NCI-H69 (cell line): ENCODE measurements at places on chromosomes 1 and 21.
A peak's percentile ranks its signal among the peaks of the same experiment; 100 is the strongest.

- DNase-seq = peak; percentile 57
Observed at GRCh38 chr1:54487571-54488050, 60.4 kb upstream of the ACOT11 start.

GRCh38 chr1:12447849-12448312, 170.1 kb downstream of the DHRS3 start:
- peak; percentile 35 for DNase-seq

GRCh38 chr1:41371630-41372599, 10.7 kb downstream of the FOXO6 start:
- DNase-seq = peak; percentile 97

- peak; percentile 78 for DNase-seq
Observed at GRCh38 chr1:150009604-150010392, 728 bp downstream of the OTUD7B start.

DNA sequence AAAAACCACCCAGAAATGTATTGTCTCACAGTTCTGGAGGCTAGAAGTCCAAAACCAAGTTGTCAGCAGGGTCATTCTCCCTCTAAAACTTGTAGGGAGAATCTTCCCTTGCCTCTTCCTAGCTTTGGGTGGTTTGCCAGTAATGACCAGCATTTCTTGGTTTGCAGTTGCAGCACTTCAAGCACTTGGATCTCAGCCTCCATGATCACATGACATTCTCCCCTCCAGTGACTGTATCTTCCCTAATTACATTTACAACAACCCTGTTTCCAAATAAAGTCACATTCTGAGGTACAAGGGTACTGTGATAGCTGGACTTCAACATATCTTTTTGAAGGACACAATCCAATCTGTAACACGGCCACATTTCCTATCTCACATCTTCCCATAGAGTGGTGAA, 37.2 kb downstream of the EVI5 start:
- DNase-seq = no peak

GRCh38 chr1:48644905-48645605, 131.6 kb downstream of the BEND5 start:
- peak; percentile 96 for DNase-seq

- no peak for DNase-seq
Observed at GRCh38 chr1:35180776-35181374, 12.1 kb downstream of the SFPQ start.

GRCh38 chr1:10948463-10948775, 64.0 kb upstream of the TARDBP start:
- peak; percentile 69 for DNase-seq

DNA sequence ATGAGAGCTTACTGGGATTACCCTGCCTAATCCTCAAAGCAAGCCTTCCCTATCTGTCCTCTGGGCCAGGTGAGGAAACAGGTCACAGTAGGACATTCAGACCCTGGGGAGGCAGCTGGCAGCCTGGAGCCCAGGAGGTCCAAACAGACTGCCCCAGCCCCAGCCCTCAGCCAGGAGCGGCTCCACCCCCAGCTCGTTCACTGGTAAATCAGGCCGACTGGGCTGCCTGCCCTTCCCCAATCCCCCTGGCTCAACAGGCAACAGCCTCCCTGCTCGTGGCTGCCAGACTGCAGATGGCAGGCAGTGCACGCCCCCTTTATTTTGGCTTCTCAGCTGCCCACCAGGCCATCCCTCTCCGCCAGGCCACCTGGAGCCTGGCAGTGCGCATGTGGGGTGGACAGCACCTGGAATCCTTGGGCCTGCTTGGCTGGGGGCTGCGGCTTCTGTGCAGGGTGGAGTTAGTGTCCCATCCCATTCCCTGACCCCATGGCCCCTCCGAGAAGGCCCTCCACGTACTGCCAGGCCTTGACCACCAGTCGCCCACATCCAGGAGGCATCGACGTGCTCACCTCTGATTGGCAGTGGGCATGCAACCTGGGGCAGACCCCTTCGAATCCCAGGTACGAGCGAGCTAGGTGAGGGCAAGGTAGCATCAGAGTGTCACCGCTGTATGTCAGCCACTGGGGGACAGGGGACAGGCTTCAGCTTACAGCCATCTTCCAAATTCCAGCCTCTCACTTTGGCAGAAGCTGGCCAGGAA, 11.2 kb upstream of the ZNF670 start:
- peak; percentile 37 for DNase-seq

GRCh38 chr1:200107004-200107470, 79.5 kb downstream of the NR5A2 start:
- peak; percentile 88 for DNase-seq

GRCh38 chr1:5996641-5997270, 4.5 kb upstream of the NPHP4 start:
- no peak for DNase-seq

DNA sequence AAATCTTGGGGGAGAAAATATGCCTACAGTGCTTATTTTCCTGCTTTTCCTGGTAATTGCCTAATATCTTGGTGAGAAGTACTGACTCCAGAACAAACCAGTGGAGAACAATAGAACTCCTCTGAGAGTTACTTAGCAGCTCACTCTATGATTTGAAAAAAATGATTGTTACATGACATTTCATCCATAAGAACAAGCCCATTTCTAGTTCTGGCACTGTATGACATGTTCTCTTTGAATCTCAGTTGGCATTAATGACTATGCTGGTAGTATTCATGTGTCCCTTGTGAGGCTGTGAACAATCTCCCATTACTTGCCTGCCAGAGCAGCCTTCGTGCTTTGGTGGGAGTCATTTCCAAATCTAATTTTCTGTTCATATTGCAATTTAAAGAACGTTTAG, 58.0 kb downstream of the CLIC4 start:
- no peak for DNase-seq

GRCh38 chr1:47562799-47563198, 125.0 kb downstream of the FOXD2 start:
- DNase-seq = peak; percentile 36

- DNase-seq = no peak
Observed at GRCh38 chr1:191368891-191369654, 789.2 kb upstream of the RGS18 start.

DNA sequence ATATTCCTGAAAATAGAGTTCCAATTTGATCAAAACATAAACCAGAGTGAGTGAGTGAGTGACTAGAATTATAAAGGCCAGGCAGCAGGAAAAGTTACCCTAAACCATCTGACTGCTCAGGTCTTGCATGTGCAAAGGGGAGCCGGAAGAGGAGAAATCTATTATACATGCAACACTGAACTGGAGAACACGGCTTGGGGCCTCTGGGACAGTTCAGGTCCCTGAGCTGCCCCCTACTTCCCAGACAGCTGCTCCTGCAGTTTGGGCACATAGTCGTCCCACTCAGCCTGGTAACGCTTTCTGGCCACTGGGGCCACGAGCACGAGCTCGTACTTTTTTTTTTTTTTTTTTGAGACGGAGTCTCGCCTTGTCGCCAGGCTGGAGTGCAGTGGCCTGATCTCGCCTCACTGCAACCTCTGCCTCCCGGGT, 40.1 kb downstream of the PTPRC start:
- DNase-seq = no peak

DNA sequence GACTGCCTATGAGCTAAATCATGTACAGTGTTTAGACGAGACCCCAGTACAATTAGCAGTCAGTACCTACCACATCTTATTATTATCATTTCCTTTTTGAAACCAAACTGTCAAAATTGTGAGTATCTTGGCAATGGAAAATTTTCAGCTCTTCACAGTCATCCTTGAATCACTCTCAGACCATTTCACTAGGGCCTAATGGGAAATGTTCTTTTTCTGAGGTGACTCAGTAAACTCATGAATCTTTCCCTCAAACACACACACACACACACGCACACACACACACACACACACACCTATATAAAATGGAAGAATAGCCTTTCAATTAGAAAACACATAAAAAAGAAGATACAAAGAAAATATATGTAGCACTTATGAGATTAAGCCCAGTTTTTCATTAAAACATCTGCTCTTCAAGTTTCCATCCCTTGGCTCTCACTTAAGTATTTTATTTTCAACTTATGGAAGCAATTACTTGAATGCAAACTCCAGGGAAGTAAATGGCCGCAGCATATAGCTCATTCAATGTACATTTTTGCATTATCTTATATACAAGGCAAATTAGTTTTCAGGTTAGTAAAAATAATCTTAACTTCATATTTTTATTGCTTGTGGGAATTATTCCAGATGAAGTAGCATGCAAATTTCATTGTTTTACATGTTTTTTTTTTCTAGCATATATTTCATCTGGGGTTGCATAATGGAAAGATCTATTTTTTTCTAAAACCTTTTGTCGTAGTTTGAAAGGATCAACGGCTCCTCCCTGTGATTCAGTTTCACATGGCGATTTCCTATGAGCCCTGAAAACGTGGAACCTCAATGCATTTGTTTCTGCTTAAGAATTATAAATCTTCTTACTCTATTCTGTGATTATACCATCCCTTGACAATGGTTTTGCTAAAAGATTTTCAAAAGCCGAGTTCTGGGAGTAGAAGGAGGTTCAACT, 46.3 kb upstream of the TMPRSS15 start:
- peak; percentile 33 for DNase-seq

DNA sequence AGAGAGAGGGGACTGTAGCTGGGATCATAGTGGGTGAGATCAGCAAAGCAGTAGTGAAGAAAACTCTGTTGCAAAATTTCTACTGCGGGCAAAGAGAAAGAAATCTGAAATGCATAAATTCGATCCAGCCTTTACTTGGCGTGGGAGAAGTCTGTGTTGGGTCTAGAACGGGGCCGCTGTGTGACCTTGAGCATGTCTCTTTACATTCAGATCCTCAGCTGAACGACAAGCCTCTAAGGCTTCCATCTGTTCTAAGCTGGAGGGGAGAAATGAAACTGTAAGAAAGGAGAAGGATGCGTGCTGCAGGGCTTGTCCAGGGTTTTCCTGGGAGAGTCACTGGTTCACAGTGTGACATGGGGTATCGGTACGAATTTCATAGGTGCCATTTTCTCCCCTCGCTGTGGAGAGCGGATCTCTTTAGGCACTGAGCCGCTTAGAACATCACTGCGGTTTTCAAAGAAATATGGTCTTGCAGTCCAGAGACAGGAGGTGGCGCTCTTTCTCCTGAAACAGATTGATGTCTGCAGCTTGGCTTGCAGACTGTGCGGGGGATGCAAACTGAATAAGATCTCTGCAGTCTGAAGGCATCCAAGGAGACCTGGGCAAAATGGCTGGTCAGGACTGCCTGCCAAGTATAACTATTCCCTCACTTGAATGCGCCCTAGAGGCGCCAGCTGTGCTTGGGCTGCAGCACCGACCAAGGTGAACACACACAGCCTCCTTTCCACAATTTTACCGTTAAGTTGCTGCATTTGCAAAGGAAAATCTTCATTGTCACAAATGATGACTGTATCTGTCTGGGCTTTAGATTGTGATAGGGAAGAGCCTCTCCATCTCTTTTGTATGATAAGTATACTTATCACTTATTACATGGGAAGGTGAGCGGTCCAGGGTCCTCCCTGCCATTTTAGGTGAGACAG, 104.1 kb downstream of the XCL2 start:
- peak; percentile 92 for DNase-seq
